Left colon (tissue), 2 donors: ENCODE measurements at places on chromosomes 13 and 19.

GRCh38 chr19:8085598-8086408 is 33.2 kb downstream of the CCL25 start:
- peak; percentile 34 for DNase-seq

DNA sequence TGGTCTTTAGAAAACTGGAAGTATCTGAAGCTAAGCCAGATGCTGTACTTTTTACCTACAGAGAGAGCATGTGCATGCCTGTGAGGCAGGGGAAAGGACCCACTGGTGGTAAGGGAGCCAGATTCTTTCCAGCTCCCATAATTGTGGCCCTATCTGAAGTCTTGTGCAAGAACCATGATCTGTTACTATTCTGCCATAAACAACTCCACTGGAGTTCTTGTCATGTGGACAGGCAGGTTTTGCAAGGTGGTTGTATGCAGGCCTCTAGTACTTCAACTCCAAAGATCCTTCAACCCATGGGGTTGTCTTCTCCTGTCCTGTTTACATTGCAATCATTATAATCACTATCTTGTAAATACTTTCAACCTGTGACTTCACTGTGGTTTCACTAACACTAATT is 14.1 kb downstream of the PROSER1 start:
- peak; percentile 62 for DNase-seq

DNA sequence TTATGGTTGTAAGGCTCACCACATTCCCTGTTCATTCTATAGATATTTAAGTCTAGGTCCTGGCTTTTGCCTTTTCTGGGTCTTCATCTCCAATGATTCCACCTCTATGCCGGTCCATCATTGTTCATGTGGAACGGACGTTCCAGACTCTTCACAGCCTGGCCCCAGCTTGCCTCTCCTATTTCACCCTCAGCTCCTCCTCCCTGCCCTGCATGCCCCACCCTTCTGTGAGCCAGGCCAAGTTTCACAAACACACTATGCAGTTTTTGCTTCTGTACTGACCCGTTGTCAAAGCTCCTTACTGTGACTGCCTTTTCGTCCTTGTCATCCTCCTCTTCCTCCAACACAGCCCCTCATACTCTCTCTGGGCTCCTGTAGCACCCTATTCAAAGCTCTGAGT is 31.3 kb downstream of the TEX26 start:
- no peak for DNase-seq

- DNase-seq = no peak
Measured at GRCh38 chr19:29528946-29529645, 3.3 kb downstream of the VSTM2B start.

- no peak for DNase-seq
Measured at GRCh38 chr19:10115392-10116084, 4.0 kb downstream of the P2RY11 start.

- no peak for DNase-seq
Measured at GRCh38 chr19:58196901-58197616, 14.2 kb downstream of the ZNF274 start.

GRCh38 chr19:17755977-17756670 is 4.8 kb downstream of the FCHO1 start:
- no peak for DNase-seq

DNA sequence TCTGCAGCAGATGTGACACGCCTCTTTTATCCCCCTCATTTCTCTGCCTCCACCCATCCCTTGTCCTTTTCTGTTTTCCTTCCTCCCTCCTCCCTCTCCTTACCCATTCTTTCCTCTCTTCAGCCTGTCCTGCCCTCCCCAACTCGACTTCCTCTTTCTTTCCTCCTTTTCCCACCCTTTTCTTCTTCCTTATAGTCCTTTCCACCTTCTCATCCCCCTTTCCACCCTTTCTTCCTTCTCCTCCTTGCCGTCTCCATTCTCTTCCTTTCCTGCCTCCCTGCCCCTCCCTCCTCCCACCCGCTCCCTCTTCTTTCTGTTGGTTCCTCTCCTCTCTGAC is 688 bp upstream of the ZNF71 start:
- DNase-seq = no peak

- DNase-seq = no peak
Measured at GRCh38 chr19:16673231-16673630, 12.3 kb downstream of the TMEM38A start.

GRCh38 chr19:6521718-6522646 is 8.8 kb upstream of the TNFSF9 start:
- DNase-seq = peak; percentile 59

DNA sequence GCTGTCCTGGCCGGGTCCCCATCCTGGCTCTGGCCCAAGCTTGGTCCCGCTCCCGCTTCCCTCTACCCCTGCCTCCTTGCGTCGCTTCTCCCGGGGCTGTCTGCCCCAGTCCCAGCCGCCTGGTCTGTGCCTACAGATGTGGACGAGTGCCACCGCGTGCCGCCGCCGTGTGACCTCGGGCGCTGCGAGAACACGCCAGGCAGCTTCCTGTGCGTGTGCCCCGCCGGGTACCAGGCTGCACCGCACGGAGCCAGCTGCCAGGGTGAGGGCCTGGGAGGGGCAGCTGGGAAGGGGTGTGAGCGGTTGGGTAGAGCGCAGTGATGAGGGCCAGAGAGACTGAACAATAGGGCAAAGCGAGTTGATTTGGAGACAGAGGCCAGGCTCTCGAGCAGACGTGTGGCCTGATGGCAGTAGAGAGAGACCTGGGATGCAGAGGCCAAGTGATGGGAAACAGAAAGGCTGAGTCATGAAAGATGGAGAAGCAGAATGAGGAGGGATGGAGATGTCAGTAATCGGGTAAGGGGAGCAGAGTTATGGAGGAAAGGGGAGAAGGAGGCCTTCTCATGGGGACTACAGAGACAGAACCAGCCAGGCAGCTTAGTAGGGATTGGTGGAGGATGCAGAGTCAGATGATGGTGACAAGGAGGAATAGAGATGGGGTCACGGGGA is 9.4 kb downstream of the LTBP4 start:
- DNase-seq = peak; percentile 72

DNA sequence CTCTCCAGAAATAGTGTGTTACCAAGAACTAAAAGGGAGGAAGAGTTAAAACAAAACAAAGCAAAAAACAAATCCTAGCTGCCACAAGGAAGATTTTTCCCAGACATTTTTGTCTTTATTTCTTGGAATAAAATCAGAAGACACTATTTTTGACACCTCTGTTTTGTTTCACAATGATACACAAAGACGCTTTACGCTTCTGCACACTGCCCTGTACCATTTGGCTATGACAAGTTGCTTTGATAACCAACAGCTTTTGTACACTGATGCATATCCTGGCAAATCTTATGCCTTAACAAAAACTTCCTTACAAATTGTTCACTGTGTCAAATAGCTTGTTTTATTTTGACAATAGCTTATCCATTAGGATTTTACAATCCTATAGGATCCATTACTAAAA is 103.5 kb upstream of the RAP2A start:
- no peak for DNase-seq

DNA sequence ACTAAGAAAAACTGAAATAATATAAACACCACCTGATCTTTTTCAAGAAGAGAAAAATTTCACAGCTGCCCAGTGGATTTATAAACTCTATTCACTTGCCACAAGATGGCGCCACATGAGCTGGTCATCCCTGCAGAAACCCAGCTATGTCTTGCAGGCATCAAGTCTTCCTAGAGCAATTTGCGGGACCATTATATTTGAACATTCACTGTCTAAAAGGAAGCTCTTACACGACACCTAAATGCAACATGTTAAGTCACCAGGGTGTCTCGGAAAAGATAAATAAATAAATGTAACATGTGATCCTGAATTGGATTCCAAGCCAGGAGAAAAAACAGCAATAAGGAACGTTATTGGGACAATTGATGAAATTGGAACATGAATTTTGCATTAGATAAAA is 20.3 kb upstream of the AKT2 start:
- peak; percentile 74 for DNase-seq

GRCh38 chr19:3823350-3823713 is 37.2 kb upstream of the MATK start:
- DNase-seq = no peak

GRCh38 chr13:54489359-54489758 is 1460.7 kb downstream of the OLFM4 start:
- DNase-seq = no peak

GRCh38 chr19:35037716-35038622 is 3.6 kb upstream of the HPN start:
- no peak for DNase-seq

DNA sequence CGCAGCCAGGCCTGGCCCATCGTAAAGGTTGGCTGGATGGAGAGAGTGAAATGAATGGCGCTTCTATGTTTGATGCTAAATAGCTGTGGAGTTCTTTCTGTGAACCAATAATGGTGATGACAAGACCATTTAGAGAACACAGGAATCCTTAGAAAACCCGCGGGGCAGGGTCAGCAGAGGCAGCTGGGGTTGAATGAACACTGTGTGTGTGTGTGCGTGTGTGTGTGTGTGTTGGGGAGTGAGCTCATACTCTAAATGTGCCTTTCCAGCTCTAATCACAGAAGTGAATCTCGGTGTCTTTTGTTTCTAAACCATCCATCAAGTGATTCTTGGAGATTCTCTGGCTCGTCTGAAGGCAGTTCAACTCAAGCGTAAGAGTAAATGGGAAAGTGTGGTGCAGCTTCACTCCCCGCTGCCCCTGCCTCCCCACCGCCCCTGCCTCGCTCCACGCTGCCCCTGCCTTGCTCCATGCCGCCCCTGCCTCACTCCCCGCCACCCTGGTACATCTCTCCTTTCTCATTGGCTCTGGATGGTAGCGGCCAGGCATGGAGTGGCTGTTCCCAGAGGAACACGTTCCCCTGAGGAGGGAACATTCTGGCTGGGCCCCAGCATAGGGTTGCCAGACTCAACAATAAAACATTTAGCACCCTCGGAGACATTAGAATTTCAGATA is 21.2 kb downstream of the TMPRSS9 start:
- no peak for DNase-seq

DNA sequence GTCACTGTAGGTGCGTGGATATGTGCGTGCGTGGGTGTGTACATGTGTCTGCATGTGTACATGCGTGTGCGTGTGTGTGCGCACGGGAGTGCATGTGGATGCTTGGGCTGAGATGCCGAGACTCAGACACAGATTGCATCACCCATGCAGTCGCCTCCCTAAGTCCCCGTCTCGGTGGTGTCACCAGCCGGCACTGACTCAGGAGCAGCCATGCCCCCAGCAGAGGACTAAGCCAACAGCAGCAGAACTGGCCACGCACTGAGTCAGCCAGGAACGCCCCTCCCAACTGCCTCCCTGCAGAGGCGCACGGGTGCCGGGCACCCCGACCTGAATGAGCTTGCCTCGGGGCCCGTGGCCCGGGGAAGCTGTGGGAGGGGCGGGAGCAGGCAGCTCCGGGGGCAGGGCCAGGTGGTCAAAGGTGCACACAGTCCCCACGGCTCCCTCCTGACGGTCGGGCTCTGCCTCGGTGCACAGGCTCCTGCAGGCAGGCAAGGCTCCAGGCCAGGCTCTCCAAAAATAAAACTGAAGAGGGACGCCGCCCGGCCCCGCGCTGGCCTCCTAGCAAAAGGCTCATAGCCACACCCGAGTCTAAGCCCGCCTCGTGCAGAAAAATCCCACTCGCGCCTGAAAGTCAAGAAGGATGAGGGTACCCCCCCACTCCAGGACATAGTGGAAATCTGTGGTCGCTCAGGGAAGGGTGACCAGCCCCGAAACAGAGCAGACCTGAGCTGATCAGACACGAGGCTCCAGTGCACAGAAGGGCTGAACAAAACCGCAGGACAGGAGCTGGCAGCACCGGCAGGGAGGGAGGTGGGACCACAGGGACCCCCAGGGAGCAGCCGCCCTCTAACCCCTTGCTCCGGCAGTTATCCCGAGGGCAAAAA is 49.2 kb downstream of the GADD45B start:
- DNase-seq = no peak

DNA sequence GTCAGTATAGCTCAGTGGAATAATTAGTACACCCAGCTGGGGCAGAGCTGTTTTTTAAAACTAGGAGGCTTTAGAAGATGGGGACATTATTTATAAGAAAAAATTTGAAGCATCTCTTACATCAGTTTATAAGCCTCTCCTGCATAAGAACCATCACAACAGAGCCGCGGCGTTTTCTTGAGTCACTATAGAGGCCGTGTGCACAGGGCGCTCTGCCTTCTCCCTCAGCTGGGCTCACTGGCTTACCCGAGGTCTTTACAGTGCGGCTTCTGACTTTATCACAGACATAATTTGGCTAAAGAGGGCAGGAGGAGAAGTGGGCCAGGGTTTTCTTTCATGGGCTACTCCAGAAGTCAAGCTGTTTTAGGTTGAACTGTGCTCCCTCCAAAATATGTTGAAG is 135.5 kb upstream of the RNF113B start:
- DNase-seq = no peak

DNA sequence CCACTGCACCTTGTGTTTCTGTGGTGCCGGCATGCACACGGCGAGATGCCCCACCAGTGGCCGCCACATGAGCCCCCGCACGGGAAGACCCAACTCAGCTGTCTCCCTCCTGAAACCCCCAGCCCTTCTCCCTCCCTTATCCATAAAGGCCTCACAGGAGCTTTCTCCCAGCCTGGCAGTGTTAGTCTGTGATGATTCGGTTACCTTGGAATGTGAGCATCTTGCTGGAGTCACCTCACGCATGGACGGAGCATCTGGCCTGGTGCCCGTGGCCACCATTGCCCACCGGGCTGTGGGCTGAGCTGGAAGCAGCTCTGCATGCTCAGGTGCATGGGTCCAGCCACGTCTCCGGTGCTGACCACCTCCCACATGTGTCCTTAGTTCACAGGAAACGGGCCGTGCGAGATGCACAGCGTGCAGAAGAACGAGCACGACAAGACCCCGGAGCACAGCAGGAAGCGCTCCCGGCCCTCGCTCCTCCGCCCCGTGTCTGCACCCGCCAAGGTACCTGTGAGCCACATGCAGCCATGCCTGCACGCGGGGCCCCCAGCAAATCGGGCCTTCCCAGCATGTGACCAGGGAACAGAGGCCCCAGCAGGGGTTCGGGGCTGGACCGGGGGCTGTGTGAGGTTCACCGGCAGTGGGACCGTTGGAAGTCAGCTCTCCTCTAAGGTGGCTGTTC is 22.0 kb downstream of the SIN3B start:
- no peak for DNase-seq

GRCh38 chr19:10858204-10858828 is 10.1 kb downstream of the C19orf38 start:
- DNase-seq = no peak

DNA sequence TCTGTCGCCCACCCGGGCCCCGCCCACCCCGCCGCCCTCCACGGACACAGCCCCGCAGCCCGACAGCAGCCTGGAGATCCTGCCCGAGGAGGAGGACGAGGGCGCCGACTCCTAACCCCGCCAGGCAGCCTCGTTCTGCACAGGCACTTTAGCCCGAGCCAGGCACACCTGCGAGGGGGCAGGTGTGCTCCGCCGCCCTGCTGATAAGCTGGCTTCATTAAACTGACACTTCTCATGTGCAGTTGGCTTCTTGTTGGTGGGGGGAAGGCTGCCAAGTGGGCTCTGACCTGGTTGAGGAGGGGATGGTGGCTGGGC is 8.2 kb downstream of the IL4I1 start:
- DNase-seq = no peak

GRCh38 chr13:80336776-80337287 is 4.1 kb downstream of the SPRY2 start:
- DNase-seq = no peak

DNA sequence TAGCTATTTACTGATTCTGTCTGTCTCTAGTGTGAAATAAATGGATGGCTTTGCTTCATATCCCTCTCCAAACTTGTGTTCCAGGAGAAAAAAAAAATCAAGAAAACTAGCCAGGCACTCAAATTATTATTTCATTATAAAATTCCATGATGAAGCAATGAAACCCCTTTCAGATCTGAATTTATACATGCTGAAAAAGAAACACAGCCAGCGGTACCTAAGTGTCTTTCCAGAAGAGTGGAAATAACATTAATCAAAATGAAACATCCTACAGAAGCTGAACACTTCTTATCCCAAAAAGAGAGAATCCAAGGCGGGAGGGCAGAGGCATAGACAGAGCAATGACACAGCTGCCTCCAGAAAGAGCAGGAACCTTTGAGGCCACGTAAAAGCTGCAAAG is 15.9 kb downstream of the ENOX1 start:
- DNase-seq = no peak
